ENCODE measurements at places on chromosomes 1 and 21. TPM values are rescaled to one million over a fixed set of nuclear protein-coding genes. Genes with fewer than 3 reads are reported as not detected.

GRCh38 chr1:6141592-6141991 is 38.5 kb downstream of the CHD5 start:
- no peak overlapping the region for H3K27ac ChIP-seq
- no peaks in the 10 kb centered on the region for H3K4me1 ChIP-seq
- no peaks in the 10 kb centered on the region for H3K36me3 ChIP-seq
- peak; percentile 74 for DNase-seq

GRCh38 chr1:230010603-230011332 is 56.3 kb upstream of the GALNT2 start:
- no peak overlapping the region for H3K27ac ChIP-seq
- H3K36me3 ChIP-seq: no peaks in the 10 kb centered on the region
- no peak overlapping the region for H3K4me3 ChIP-seq
- H3K4me1 ChIP-seq: no peaks in the 10 kb centered on the region
- H3K27me3 ChIP-seq: peaks cover 14% of the 10 kb centered on the region
- DNase-seq: no peak

- H3K27ac ChIP-seq: no peak overlapping the region
- no peak overlapping the region for H3K4me3 ChIP-seq
- DNase-seq: no peak
- peaks cover 23% of the 10 kb centered on the region for H3K27me3 ChIP-seq
Observed at GRCh38 chr21:41542727-41543126, 34.8 kb upstream of the TMPRSS2 start.

TMEM82 gene
- total RNA-seq: not detected

GRCh38 chr1:10186331-10187025 is 23.9 kb upstream of the KIF1B start:
- peaks cover 3% of the 10 kb centered on the region for H3K27me3 ChIP-seq
- no peak for DNase-seq
- H3K36me3 ChIP-seq: no peaks in the 10 kb centered on the region

DNA sequence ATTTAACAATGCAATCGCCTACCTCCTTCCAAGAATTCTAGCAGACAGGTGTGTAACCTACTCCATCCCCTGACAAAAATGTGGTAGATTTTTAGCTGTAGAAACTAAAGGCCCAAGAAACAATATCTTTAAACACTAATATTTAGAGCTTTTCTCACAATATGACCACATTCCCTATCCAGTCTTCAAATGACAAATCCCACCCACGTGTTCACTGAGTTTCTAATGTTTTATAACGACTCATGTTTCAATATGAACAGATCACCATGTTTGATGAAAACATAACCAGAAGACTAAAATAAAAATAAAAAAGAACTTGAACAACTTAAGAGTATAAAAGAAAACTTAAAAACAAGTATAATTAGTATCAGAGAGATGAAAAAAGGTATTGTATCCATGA is 24.6 kb downstream of the RSBN1 start:
- H3K4me1 ChIP-seq: peaks cover 63% of the 10 kb centered on the region
- peaks cover 48% of the 10 kb centered on the region for H3K36me3 ChIP-seq
- no peak for DNase-seq
- peak overlapping the region; percentile 3 for H3K27ac ChIP-seq

OR14K1 gene
- not detected for total RNA-seq

DNA sequence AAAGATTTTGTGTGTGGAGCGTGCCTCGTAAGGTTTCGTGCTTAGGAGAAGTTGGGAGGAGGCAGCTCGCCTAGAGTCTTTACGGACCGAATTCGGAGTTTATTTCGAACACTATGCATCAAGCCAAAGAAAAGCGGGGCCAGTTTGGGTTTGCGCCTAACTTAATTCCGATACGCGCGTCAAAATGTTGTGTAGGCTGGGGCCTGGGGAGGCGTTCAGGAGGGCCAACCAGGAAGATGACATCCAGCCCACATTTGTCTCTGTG is 6.4 kb downstream of the FOXD2 start:
- DNase-seq: no peak
- H3K4me3 ChIP-seq: peak overlapping the region; percentile 74
- no peaks in the 10 kb centered on the region for H3K36me3 ChIP-seq
- H3K27me3 ChIP-seq: peaks cover 42% of the 10 kb centered on the region
- peak overlapping the region; percentile 30 for H3K27ac ChIP-seq
- peaks cover 16% of the 10 kb centered on the region for H3K4me1 ChIP-seq

DNA sequence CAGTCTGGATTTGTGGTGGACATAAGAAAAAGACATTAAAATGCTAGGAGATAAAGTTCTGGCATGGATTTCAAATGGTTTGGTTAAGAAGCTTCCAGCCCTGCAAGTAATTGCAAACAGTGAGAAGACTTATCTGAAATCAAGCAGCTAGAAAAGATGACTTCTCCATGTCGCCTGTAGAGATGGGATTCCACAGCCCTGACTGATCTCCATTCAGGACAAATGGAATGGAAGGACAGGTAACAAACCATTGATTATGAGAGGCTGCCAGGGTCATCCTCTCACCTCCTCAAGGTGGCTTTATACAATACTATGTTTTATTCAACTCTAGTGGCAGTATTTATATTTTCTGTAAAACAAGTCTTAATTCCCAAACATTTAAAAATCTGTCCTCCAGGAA is 237.9 kb downstream of the HLX start:
- no peaks in the 10 kb centered on the region for H3K4me1 ChIP-seq
- H3K4me3 ChIP-seq: no peak overlapping the region
- DNase-seq: no peak
- H3K27ac ChIP-seq: no peak overlapping the region

DNA sequence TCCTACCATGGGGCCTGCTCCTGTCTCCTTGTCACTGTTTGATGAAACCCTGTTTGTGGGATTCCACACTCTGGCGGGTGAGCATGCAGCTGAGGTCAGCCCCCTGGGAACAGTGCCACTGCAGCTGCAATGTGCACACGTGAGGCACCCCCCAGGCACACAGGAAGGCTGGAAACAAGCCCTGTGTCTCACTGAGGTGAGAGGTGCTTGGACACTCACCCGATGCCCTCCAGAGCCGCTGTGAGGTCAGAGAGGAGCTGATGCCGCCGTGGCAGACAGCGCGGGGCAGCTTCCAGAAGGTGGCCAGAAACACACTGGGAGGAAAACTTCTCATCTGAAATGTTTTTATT is 49.7 kb downstream of the SLX9 start:
- no peak overlapping the region for H3K27ac ChIP-seq
- DNase-seq: no peak
- H3K27me3 ChIP-seq: no peaks in the 10 kb centered on the region
- no peaks in the 10 kb centered on the region for H3K36me3 ChIP-seq
- H3K4me1 ChIP-seq: no peaks in the 10 kb centered on the region
- no peak overlapping the region for H3K4me3 ChIP-seq

DNA sequence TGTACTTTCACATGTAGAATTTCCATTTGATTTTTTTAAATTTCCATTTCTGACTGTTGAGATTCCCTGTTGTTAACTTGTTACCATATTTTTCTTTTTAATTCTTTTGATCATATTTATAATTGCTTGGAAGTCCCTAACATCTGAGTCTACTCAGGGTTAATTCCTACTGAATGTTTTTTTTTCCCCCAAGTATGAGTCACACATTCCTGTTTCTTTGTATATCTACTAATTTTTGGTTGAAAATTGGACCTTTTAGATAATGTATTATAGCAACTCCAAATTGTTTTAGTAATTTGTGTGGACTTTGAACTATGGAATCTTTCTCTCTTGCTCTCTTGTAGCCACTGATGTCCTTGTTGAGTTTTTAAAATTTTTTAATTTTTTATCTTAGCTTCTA is 54.6 kb downstream of the STXBP3 start:
- H3K27ac ChIP-seq: peak overlapping the region; percentile 62
- H3K36me3 ChIP-seq: peaks cover 39% of the 10 kb centered on the region
- H3K4me3 ChIP-seq: no peak overlapping the region
- no peak for DNase-seq
- no peaks in the 10 kb centered on the region for H3K27me3 ChIP-seq

- DNase-seq: no peak
- H3K27me3 ChIP-seq: peaks cover 10% of the 10 kb centered on the region
- H3K4me1 ChIP-seq: no peaks in the 10 kb centered on the region
- H3K36me3 ChIP-seq: no peaks in the 10 kb centered on the region
Observed at GRCh38 chr1:182181167-182181572, 119.7 kb upstream of the ZNF648 start.

DNA sequence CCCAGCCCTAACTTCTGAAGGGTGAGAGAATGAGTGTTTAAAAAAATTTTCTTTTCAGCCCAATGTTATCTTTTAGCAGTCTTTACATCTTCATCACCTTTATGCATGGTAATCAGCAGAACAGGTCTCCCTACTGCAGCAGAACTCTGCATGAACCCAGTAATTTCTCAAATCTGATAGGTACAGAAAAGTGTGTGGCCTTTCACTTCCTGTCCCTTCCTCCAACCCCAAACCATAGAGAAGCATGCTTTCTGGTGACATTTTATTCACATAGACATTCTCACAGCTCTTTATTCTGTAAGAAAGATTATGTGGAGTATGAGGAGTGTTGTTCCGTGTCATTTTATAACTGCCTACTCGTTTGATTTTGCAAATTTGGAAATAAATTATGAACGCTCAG is 68.6 kb downstream of the RPAP2 start:
- peak overlapping the region; percentile 31 for H3K4me3 ChIP-seq
- DNase-seq: peak; percentile 65
- H3K27me3 ChIP-seq: no peaks in the 10 kb centered on the region
- no peak overlapping the region for H3K27ac ChIP-seq
- peaks cover 42% of the 10 kb centered on the region for H3K4me1 ChIP-seq

UBE2Q1 gene
- total RNA-seq: 86.6 TPM

DNA sequence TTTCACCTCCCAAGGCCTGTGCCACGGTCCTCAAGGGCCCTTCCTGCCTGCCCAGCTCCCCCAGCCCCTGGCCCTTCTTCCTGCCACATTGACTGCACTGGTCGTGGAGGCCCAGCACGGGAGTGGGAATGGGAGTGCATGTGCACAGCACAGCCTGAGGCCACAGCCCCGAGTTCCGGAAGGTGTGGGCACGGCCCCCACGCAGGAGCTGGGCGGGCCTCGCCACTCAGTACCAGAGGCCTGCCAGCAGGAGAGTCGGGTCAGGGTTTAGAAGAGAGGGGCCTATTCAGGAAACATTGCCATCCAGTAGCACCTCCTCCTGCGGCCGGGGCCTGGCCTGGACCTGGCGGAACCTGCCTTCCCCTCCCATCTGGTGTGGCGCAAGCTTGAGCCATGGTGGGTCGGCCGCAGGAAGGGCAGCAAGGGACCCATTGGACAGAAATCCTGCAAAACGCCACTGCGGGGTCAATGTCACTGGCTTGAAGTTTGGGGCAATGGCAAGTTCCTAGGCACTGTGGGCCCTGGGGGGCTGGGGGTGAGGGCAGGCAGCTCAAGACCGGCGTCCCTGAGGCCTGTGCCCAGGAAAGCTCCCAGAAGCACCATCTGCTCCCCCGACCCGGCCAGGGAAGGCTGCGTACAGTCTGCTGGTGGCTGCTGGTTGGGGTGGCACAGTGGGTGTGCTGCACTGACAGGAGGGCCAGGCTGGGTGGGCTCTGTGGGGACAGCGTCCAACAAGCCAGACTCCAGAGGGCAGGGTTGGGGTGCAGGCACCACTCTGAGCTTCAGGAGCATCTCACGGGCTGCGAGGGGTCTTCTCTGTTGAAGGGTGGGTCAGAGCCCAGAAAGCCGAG is 1.8 kb upstream of the TMEM52 start:
- H3K4me1 ChIP-seq: peaks cover 3% of the 10 kb centered on the region
- H3K27me3 ChIP-seq: peaks cover 2% of the 10 kb centered on the region
- no peak for DNase-seq
- H3K36me3 ChIP-seq: no peaks in the 10 kb centered on the region
- H3K4me3 ChIP-seq: peak overlapping the region; percentile 7

PCBP3 gene
- 7.5 TPM for total RNA-seq

CLCA1 gene
- total RNA-seq: not detected

SPRR2E gene
- total RNA-seq: not detected

FBXO2 gene
- 1.0 TPM for total RNA-seq

DNA sequence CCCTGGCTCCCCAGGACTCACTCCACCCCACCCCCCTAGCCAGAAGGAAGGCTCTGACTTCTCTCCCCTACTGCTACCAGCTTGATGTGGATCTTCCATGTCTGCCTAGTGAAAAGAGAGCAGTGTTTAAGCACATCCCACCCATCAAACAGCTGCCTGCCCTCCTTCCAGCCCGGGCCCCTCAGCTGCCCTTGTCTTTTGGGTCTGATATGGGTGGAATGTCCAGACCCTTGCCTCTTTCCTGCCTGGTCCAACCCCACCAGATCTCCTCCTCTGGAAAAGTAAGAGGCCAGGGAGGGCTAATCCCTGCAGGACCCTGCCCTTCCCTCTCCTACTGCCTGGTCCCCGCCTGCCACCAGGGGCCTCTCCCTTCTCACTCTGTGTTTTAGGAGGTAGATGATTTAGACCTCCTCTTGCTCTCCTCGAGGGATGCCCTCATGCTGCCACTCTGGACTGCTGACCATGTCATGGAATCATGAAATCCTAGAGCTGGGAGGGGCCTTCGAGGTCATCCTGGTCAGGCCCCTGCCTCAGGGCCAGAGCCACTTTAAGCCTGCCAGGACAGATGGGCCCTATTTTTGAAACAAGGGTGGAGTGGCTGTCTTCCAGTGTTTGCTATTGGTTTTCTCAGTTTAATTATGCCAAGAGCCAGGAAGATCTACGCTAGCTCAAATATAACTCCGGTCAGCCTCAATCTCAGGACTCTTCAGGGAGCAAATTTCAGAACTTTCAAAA is 15.8 kb upstream of the HSPG2 start:
- H3K4me1 ChIP-seq: peaks cover 16% of the 10 kb centered on the region
- no peak overlapping the region for H3K4me3 ChIP-seq
- no peaks in the 10 kb centered on the region for H3K27me3 ChIP-seq
- no peak for DNase-seq

DNA sequence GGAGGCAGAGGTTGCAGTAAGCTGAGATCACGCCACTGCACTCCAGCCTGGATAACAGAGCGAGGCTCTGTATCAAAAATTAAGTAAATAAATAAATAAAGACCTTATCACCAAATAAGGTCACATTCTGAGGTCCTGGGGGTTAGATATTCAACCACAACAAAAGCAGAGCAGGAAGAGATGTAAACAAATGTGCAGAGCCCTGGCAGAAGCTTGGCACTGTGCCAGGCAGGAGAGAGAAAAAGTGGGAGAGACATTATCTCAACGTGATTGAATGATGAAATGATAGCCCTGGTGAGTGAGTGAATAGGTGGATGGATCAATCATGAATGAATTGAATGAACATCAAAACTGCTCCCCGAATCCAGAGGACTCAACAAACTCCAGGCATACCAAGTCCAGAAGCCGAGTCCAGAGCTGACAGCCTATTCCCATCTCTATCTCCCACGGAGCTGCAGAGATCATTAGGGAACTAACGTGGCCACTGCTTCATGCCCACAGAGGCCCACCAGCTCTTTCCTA is 150.7 kb downstream of the TOMM20 start:
- peaks cover 81% of the 10 kb centered on the region for H3K4me1 ChIP-seq
- peak overlapping the region; percentile 79 for H3K4me3 ChIP-seq
- H3K27ac ChIP-seq: peak overlapping the region; percentile 98
- H3K27me3 ChIP-seq: no peaks in the 10 kb centered on the region
- DNase-seq: no peak
- H3K36me3 ChIP-seq: peaks cover 16% of the 10 kb centered on the region

LSS gene
- total RNA-seq: 19.7 TPM

All from activated CD4-positive, alpha-beta T cell treated with anti-CD3 and anti-CD28 coated beads, Interleukin-2, amount 10 ng/mL, durations not matched to agents 24 days and 14 days (primary cell).